ENCODE measurements at places on chromosomes 16 and 17. TPM values are rescaled to one million over a fixed set of nuclear protein-coding genes. Genes with fewer than 3 reads are reported as not detected.
A peak's percentile ranks its signal among the peaks of the same experiment; 100 is the strongest.

STAT5A gene
- 11.7 TPM for total RNA-seq

KIFC3 gene
- total RNA-seq: 43.4 TPM

HOXB4 gene
- 14.5 TPM for total RNA-seq

YPEL2 gene
- 13.4 TPM for total RNA-seq

- DNase-seq: no peak
Measured at GRCh38 chr17:17512866-17513265, 16.7 kb upstream of the RASD1 start.

DNA sequence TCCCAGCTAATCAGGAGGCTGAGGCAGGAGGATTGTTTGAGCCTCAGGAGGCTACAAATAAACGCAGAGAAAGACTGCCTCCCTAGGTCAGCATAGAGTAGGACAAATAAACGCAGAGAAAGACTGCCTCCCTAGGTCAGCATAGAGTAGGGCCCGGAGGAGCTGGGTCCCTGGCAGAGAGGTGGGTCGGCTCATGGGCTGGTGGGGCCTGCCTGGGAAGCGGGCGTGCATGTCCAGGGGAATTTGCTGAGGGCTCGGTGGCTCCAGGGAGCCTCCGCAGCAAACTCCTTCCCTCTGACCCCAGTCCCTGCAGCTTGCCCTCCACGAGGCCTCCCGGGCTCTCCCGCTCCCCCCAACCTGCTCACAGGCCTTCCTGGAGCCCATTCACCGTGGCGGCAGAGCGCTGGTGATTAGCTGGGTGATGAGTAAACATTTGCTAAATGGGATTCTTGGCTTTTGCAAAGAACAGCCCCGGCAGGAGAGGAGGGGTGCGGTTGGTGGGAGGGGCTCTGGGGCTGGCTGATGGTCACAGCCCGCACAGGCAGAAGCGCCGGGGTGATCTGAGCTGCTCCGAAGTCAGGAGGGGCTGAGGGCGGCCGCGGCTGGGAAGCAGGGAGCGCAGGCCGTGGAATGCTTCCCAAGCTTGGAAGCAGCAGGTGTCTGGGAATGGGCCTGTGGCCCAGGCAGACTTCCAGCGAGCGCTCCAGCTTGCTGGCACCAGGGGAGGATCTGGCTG, 93.1 kb downstream of the RTN4RL1 start:
- no peak for DNase-seq

DNA sequence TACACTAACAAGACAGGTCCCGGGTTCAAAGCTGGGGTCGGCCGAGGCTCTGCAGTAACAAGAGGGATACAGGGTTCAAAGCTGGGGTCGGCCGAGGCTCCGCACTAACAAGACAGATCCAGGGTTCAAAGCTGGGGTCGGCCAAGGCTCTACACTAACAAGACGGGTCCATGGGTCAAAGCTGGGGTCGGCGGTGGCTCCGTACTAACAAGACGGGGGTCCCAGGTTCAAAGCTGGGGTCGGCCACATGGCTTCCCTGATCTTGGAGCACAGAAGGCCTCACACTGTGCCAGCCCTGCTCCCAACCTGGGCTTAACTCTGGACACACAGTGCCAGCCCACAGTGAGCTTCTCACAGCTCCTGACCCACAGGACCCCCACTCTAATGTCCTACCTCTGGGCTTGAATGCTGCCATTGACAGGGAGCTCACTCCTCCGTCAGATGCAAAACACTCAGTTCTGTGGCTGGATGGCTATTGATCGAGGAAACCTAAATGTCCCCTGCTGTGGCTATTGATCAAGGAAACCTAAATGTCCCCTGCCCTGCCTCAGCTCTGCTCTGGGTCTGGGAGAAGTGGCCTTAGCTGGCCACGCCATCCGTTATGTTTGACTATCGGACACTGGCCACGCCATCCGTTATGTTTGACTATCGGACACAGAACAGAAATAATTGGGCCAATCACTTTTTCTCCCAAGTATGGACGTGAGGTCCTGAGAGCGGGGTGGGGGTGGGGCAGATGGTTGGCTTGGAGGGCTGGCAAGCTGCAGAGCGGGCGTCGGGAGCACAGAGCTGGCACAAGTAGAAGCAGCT, 54.6 kb upstream of the DOC2B start:
- no peak for DNase-seq

- DNase-seq: peak; percentile 64
Measured at GRCh38 chr17:45740553-45741330, 43.4 kb upstream of the CRHR1 start.

- DNase-seq: no peak
Measured at GRCh38 chr17:7887038-7887481, 1.5 kb upstream of the CHD3 start.

- no peak for DNase-seq
Measured at GRCh38 chr16:27264151-27264550, 4.4 kb downstream of the NSMCE1 start.

DNA sequence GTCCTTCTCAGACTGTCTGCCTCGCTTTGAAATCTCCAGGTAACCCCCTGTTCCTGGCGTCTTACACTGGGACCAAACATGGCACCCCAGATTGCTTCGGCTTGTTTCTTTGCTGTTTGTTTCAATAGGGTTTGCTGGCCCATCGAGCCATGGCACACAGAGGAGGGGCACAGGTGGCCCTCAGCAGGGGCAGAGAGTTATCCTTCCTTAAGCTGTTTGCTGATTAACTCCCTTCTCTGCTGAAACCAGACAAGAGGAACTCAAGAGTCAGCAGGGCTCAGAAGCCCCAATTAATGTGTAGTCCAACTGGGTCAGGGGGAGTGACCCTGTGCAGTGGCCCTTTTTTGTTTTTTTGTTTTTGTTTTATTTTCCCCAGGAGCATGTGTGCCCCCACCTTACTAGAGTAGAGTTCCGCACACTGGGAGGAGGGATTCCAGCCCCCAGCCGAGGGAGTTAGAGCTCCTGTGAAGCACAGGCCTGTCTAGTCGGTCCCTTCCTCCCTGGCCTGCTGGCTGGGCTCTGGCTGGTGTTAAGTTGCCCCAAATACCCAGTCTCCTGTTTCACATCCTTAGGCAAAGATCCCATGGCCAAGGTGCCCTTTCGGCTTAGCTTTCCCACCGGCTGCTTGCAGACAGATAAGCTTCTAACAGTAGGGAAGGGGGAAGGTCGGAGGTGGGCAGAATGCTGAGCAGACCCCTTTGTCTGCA, 39.3 kb downstream of the YPEL2 start:
- DNase-seq: no peak

- DNase-seq: no peak
Measured at GRCh38 chr17:45906927-45907622, 12.7 kb downstream of the MAPT start.
